ENCODE measurements at places on chromosomes 3 and 15.

- DNase-seq: peak; percentile 44
These were observed 57.8 kb upstream of the FAM3D start for GRCh38 chr3:58724336-58724735.

DNA sequence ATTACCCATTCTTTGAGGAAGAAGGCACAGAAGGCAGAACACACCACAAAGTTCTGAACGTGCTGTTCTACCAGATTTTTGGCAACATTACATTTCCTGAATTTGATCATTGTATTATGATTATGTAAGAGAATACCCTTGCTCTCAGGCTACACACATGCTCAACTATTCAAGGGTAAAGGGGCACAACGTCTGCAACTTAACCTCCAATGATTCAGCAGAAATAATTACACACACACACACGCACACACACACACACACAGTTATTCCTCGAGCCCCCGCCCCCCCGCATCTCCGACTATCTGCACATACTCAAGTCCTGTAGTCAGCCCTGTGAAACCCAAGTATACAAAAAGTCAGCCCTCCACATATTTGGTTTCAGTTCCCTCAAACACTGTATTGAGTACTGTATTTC is 26.8 kb downstream of the RPN1 start:
- no peak for DNase-seq

DNA sequence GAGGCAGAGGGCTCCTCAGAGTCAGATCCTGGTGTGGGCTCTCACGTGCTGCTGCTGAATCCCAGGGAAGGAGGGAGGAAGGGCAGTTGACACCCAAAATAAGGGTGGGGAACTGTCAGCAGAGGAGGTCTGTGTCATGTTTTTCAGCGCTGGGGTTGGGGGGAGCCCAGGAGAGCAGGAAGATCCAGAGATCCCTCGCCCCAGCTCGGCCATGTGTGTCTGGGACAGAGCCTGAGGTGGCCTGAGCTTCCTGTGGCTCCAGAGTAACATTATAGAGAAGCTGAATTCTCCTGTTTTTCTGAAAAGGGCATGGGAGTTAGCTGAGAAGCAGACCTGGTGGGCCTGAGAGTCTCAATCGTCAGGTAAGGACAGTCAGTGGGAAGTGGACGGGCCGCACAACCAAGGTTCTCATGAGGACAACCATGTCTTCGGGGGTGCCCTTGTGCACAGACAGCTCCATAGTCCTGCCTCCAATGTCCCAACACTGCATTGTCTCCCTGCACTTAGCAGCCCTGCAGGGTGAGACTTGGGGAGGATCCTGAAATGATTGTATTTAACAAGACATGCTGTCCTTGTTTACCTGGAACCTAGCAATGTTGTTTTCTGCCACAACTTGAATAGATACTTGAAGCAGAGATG is 18.4 kb downstream of the UMPS start:
- DNase-seq: peak; percentile 38

GRCh38 chr3:118688396-118688884 is 346.2 kb downstream of the IGSF11 start:
- no peak for DNase-seq

DNA sequence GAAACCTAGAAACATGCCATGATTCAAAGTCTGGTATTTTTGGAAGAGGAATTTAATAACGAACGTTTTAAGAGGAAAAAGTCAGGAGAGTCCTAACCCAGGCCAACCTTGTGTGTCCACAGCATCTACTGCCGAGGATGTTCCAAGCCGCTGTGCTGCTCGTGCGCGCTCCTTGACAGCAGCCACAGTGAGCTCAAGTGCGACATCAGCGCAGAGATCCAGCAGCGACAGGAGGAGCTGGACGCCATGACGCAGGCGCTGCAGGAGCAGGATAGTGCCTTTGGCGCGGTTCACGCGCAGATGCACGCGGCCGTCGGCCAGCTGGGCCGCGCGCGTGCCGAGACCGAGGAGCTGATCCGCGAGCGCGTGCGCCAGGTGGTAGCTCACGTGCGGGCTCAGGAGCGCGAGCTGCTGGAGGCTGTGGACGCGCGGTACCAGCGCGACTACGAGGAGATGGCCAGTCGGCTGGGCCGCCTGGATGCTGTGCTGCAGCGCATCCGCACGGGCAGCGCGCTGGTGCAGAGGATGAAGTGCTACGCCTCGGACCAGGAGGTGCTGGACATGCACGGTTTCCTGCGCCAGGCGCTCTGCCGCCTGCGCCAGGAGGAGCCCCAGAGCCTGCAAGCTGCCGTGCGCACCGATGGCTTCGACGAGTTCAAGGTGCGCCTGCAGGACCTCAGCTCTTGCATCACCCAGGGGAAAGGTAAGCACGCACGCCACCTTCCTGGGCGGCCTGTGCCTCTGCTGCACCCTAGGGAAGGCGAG is 28.4 kb downstream of the PML start:
- no peak for DNase-seq

DNA sequence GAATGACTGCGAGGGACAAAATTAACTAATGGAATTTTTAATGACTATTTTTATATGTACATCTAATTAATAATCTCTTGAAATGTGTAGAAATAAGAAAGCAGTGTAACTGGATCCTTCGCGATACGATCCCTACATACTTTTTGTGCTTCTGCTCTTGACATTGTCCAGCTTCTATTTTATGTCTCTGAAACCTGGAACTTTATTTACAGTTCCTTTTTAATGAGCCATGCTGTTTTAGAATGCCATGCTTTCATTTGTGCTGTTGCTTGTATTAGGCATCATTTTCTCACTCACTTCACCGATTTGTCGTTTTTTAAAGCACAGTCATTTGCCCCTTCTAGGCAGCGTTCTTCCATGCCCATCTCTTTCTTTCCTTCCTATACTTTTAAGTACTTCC is 301.3 kb downstream of the EDEM1 start:
- DNase-seq: no peak
